ENCODE measurements at places on chromosomes 4 and X.

GRCh38 chrX:68827848-68828624 lies 785 bp upstream of the EFNB1 start:
- peak; percentile 82 for DNase-seq

GRCh38 chr4:173794662-173795061 lies 264.6 kb upstream of the HAND2 start:
- DNase-seq: no peak

DNA sequence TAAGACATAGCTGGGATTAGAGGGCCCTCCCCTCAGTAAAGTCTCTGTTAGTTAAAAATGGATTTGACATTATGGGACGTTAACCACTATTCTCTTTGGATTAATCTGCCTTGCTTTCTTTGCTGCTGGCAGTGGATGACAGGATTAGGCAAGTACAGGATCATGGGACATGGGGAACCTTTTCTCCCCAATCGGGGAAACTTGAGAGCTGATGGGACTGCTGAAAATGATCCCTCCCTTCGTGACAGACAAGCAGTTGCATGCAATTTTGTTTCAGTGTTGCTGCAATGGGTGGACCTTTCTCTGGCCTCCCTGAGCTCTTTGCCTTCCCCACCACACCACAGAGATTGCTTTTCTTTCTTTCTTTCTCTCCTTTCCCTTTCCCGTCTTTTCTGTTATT lies 120.2 kb upstream of the BANK1 start:
- no peak for DNase-seq

GRCh38 chr4:87120010-87120409 lies 100.4 kb downstream of the KLHL8 start:
- DNase-seq: no peak

DNA sequence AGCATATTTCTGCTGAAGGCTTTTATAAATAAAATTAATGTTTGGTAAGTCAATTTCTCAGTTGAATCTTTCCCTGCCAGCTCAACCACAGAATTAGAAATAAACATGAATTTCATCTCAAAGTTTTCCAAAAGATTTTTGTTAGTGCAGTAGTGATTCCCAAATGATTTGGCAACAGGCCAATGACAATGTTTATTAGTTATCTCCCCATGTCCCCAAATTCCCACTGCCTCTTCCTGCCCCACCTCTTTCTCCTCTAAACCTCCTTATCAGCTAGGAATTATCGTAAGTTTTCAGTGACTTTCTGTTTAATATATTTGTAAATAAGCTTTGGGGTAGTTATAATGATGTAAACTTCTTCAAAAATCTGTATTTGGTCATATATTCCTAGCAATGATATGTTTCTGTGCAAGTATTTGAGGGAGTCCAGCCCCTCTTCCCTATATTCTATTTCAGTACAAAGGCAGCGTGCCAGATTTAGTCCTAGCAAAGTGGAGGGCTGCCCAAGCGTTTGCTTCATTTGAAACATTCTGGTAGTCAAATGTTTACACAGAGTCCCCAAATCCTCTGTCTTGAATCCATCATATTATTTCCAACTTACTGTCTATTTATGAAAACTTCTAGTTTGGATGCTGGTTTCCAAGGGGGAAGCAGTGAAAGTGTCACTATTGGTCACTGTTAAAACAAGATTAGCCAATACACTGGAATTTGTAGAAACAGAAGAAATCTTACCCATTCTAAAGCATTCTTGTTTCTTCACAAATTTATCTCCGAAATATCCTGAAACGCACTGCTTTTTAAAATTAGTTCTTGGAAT lies 33.7 kb upstream of the ANKRD50 start:
- DNase-seq: no peak

DNA sequence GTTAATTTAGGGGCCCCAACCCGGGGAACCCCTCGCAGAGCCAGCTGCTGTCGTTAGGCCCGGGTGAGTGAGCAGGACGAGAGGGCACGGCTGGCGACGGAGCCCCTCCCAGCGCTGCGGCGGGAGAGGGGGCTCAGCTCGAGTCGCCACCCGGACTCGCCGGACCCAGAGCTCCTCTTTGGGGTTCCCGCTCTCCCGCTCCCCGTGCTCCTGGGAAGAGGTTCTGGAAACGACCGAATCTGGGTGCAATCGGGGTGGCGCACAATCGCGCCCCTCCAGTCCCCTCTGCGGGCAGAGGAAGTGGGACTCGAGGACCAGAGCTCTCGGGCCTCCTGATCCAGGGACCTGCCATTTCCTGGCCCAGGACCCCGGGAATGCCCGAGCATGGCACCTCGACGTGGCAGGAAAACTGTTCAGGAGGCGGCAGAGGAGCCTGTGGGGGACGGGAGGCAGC lies 37.3 kb upstream of the ARAF start:
- DNase-seq: no peak

DNA sequence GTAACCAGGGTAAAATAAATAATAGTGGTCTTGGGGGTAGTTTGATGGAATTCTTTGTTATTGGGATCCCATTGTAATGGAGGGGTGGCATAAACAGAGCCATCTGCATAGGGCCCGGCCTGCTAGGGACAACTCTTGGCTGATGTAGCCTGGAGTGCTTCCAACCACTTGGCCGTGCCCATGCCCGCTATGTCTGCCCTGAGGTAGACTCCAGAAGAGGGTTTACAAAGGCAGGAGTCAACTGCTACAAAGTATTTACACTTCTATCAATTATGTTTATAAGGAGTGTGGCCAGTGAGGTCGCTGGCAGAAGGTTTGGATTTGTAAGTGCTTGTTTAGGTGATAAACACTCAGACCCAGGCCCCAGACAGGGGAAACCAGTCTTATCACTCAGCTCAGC lies 8.1 kb downstream of the RASL11B start:
- DNase-seq: no peak

- DNase-seq: no peak
Observed at GRCh38 chr4:104826171-104826570, 320.5 kb upstream of the TET2 start.

DNA sequence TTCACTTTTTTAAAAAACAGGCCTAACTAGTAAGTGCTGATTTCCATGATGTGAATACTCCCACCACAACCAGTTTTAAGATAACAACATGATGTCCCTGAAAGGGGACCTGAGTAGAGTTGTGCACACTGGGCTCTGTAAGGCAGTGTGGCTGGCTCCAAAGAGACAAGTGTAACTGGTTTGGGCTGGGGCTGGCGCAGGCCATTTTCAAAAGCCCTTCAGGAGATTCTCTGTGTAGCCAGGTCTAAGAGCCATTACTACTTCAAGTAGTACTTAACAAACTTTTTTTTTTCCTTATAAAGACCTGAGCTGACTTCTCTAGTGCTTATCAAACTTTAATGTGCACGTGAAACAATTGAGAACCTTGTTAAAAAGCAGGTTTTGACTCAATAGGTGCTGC lies 4.3 kb downstream of the QRFPR start:
- DNase-seq: no peak

GRCh38 chr4:127238956-127239475 lies 393.7 kb upstream of the INTU start:
- no peak for DNase-seq

DNA sequence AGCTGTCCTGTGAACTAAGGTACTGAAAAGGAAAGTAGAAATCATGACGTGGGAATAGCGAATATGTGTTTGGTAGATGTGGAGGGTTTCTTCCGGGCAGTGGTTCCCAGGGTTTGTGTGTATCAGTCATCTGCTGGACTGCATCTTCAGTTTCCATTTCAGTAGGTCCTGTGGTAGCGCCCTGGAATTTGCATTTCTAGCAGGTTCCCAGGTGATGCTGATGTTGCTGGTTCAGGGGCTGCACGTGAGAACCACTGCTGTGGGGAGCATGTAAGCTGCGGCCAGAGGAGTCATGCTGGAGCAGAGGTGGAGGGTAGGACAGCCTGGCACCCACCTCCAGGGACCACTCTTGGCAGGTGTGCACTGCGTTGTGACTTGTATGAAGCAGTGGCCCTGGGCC lies 47.1 kb downstream of the ARHGAP10 start:
- DNase-seq: no peak

- peak; percentile 6 for DNase-seq
Observed at GRCh38 chr4:73139245-73139644, 69.7 kb upstream of the COX18 start.

All from activated CD8-positive, alpha-beta T cell treated with anti-CD3 and anti-CD28 coated beads for 36 hours (primary cell).